ENCODE measurements at places on chromosomes 2 and 18.
A peak's percentile ranks its signal among the peaks of the same experiment; 100 is the strongest.

GRCh38 chr18:666177-666576 is 8.7 kb downstream of the TYMS start:
- no peak for DNase-seq

DNA sequence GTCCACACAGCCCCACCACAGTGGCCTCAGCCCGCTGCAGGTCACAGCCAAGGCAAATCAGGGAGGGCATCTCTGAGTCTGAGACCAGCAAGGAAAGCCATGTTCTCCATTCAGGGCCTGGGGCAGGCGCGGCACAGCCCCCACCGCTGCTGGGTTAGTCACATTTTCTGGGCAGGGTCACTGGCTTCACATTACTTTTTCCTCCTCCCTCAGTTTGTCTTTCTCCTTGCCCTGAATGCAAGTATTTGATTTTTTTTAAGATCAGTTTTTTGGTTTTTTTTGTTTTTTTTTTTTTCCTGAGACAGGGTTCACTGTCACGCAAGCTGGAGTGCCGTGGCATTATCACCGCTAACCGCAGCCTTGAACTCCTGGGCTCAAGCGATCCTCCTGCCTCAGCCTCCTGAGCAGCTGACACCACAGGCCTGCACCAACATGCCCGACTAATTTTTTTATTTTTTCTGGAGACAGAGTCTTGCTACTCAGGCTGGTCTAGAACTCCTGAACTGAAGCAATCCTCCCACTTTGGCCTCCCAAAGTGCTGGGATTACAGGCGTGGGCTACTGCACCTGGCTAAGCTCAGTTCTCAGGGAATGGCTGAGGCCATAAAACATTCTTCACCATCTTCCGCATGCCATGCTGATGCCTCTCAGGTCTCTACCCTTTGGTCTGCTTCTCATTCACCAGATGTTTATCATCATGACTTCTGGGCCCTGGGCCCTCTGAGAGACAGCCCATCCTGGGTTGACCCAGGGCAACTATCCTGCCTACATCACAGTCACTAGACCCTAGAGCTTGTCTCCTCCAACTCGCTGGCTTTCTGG is 628 bp upstream of the CAPG start:
- DNase-seq, result no peak

DNA sequence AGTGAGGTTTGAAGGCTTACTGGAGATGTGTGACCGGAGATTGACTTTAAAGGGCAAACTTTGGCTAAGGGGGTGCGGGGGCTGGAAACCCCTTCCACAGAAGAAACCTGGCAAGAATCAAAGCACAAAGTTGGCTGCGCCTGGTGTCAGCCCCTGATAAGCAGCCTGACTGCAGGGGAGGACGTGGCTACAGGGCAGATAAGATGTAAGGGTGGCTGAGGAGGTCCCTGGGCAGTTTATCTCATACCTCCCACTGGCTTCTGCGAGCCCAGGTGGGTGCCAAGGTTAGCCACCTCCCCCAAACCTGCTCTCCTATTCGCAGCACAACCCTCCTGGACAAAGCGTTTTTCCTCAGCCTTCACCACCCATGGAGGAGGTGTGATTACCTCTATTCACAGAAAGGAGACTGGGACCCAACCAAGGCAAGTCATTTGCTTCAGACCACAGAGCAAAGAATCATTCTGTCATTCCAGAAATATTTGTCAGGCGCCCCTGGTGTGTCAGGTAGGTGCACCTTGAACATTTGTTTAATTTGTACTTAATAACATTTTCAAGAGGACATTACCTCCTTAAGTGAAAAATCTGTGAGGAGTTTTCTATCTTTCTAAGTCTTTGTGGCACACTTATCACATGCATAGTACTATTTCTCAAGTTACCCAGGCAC is 73.1 kb upstream of the IL1R1 start:
- DNase-seq, result no peak

- DNase-seq, result no peak
Observed at GRCh38 chr18:36360256-36360909, 62.9 kb downstream of the FHOD3 start.

GRCh38 chr2:33160191-33160590 is 213.4 kb downstream of the LTBP1 start:
- no peak for DNase-seq

DNA sequence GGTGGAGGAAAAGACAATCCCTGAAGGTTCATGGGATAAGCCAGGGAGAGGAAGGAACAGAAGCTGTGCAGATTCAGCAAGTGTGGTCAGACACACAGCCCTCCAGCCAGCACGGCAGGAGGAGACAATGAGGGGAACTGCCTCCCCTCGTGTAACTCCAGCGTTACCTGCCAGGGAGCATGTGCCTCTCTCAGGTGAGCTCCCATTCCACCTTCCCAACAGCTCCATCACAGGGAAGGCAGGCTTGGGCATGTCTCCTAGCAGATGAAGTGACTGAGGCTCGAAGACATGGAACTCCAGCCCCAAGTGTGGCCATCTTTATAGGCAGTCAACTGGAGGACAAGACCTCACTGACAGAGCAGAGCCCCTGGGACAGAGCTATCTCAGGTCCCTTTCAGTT is 47.4 kb downstream of the ZBTB7C start:
- DNase-seq, result no peak

- no peak for DNase-seq
Observed at GRCh38 chr2:106332054-106332453, 136.2 kb downstream of the RGPD3 start.

DNA sequence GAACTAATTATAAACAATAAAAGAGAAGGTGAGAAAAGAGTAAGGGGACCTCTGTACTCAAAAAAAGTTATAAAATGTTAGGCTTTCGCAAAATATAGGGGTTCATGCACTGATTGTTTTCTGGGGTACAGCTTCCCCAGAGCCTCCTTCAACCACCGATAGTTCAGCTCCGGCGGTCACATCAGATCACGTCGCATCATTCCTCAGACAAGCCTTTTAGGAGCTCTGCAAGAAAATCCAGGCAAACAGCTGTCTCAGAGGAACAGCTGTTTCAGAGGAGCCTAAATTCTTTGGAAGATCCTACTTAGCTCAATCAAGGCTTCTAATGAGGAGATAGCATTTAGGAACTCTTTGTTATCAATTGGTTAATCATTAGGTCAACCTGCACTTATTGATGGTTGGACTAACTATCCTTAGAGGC is 78.7 kb downstream of the MYCN start:
- no peak for DNase-seq

DNA sequence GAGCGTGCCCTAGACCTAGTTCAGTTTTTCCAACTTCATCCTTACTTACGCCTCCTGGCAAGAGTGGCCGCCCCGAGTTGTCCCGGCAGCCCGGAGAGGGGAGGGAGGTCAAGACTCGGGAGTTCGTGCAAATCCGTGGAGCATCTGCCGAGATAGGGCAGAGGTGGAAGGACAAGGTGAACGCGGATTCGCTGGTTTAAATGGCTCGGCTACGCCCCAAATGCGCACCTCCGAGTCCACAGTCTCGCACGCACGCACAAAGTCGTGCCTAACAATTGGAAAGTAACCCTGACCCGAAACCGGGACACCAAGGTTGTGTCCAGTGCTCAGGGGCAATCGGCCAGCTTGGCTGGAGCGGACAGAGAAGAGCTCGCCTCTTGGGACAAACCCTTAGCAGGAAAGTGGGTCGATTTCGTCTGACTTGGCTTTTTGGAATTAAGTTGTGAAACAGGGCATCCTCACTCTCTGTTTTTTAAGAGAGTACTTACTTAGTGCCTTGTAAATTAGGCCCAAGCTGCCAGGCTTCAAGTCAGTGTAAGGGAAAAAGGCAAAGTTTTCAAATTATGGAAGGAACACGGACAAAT is 726 bp upstream of the SS18 start:
- peak; percentile 22 for DNase-seq

DNA sequence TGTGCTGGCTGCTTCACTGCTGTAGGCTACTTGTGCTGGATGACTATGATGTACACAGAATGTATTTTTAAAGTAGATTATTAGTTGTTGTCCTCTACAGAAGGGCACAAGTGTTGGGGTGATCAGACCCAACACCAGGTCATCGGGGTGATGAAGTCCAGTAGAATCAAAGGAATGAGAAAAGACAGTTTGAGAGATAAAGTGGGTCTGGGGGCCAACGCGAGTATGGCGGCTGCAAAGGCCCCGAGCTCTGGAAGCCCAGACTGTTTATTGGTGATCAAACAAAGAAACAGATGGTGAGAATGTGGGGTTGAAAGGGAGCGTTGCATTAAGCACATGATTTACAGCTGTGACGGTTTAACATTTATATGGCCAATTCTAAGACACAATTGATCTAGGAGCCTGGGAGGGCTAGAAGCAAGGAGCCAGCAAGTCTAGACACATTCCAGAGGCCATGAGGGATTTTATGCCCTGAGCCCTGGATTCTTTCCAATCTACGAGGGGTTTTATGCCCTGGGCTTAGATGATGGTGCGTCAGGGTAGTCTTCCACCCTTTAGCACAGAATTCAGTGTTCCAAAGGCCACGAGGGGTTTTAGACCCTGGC is 153.5 kb downstream of the AGPS start:
- DNase-seq, result no peak

DNA sequence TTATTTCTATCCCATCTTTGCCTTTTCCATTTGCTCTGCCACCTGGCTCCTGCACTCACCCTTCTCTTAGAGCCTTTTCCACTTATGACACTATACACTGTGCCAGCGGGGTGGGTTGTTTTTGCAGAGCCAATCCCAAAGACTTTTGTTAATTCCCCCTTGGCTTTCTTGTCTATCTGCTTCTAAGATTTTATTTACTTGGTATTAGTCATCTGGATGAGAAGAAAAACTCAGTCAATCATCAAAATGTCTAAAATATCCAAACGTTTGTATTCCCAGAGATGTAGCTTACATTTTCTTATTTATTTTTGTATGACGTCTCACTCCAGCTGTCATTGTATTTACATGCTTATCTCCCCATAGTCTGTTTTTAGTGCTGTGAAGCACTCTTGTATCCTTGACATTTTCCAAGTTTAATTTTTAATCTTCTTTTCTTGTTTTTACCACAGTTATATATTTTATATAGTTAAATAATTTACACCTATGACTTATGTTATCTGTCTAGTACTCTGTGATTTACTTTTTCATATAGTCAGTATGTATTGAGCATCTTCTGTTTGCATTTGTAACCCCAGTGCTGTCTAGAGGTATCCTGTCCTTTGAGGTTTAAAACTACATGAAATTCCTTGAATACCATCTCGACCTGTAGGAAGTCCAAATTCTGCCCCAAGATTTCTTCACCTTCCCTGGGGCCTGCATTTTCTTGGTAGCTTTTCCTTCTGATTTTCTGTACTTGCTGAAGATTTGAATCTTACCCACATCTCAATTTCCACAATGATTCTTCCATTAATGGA is 55.1 kb downstream of the COL4A3 start:
- no peak for DNase-seq

GRCh38 chr2:219041252-219041651 is at the start of gene CFAP65:
CFAP65 (minus strand) TSS chr2:219041516; CDS start chr2:219039048, 2,468 bp downstream.
- no peak for DNase-seq

DNA sequence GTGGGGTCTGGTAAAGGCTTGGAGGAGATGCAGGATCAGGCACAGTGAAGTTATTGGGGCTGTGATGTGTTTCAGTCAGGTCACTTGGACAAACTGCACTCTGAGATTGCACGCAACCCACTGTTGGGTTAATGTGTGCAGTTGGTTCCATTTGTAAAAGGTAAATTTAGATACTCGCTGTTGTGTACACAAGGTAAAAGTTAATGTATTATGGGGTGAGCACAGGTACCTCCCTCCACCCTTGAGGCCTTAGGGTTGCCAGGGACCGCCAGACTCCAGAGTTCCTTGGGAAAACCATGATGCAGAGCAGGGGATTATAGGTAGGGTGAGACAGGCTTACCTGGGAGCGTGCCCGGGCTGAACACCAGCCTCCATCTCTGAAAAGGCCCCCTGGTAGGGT is 20.1 kb downstream of the IMPA2 start:
- DNase-seq, result no peak

GRCh38 chr18:50441501-50441900 is 66.7 kb downstream of the SKA1 start:
- peak; percentile 37 for DNase-seq

DNA sequence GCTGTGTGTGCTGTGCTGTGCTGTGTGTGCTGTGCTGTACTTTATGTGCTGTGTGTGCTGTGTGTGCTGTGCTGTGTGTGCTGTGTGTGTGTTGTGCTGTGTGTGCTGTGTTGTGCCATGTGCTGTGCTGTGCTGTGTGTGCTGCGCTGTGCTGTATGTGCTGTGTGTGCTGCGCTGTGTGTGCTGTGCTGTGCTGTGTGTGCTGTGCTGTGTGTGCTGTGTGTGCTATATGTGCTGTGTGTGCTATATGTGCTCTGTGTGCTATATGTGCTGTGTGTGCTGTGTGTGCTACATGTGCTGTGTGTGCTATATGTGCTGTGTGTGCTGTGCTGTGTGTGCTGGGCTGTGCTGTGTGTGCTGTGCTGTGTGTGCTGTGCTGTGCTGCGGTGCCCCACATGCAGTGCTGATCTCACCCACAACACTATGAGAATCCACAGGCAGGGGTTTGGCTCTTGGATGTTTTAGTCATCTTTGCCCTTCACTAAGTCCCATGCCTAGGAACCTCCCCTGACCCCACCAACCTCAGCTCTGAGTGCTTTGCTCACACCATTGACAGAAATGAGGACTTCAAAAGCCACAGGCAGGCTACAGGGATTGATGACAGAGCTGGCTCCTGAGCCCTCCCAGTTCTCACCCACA is 30.5 kb upstream of the MAL start:
- DNase-seq, result no peak

GRCh38 chr2:97011977-97012569 is 25.7 kb upstream of the FAM178B start:
- DNase-seq, result no peak

- DNase-seq, result peak; percentile 5
Observed at GRCh38 chr2:5740817-5741216, 48.6 kb downstream of the SOX11 start.

- no peak for DNase-seq
Observed at GRCh38 chr2:7417845-7418742, 500.9 kb downstream of the RNF144A start.

DNA sequence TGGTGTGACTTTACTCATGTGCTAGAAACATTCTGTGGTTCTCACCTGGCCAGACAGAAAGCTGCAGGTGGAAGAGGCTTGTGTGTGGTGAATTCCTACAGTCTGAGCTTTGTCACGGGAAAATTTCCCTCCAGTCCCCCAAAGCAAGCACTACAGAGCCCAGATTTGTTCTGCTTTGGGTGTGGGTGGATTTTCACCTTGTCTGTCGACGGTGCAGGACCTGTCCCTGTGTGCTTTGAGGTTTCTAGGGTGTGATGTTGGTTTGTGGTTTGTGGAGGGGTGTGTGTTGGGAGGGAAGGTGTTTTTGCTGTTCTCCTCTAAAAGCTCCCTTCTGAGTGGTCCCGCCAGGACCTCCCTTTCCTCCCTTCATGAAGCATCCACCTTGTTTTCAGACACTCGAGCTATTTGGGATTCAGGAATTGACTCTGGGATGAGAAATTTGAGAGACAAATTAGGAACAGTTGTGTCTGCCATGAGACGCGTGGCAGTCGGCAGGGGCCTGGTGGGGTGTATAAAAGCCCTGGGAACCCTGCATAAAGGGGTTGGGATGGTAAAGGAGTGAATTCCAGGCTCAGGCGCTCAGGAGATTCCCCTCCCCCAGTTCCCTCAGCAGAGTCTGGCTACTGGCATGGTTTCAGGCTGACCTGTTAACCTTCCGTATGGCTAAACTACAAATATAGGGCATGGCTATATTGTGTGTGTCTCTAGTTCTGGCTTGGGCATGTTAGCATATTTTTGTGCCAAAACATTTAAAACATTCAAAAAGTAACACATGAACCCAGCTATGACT is 65.5 kb downstream of the DGKD start:
- DNase-seq, result no peak

GRCh38 chr18:63109802-63110201 is 209.8 kb downstream of the BCL2 start:
- no peak for DNase-seq

Measured in anterior cingulate cortex (tissue), 58 donors.